ENCODE measurements at places on chromosomes 3 and 15.

DNA sequence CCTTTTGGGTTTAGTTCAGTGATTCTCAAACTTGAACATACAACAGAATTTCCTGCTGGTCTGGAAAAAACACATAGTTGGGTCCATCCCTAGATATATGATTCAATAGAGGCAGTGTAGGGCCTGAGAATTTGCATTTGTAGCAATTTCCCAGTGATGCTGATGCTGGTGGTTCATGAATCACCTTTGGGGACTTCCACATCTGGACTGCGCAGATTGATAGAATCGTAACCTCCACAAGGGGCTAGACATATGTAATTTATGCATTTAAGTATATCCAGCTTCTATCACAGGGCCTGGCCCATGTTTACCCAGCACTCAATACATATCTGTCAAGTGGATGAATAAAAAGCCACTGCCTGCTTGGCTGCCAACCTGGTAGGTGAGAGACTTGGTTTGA, 33.8 kb upstream of the SUCLG2 start:
- no peak for DNase-seq

GRCh38 chr3:55471084-55471483, 16.0 kb downstream of the WNT5A start:
- no peak for DNase-seq

- no peak for DNase-seq
These were observed 75.6 kb downstream of the UBP1 start for GRCh38 chr3:33364531-33365128.

DNA sequence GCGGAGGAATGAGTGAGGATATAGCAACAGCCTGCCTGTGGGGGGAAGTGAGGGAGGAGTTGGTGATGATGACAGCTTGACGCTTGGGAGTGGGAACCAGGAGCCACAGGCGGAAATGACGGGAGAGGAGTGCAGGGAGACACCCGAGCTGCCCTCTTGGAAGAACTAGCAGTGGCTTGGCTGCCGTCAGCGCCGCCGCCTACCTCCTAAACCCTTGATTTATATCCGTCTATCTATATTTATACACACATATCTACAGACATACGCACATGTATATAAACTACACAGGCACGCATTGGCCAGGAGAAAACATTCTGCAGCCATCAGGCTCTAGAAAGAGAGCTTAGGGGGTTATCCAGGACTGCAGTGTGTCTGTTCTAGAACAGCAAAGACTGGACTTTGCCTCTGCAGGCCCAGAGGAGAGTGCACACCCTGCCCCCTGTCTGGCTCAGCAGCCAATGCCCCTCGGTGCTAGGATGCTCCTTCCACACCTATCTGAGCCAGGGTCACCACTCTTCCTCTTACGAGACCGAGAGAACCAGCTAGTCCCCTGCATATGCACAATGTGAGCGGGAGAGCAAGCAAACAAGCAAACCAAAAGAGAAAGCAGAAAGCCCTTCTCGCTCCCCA, 45.3 kb upstream of the MAGEF1 start:
- DNase-seq: no peak

DNA sequence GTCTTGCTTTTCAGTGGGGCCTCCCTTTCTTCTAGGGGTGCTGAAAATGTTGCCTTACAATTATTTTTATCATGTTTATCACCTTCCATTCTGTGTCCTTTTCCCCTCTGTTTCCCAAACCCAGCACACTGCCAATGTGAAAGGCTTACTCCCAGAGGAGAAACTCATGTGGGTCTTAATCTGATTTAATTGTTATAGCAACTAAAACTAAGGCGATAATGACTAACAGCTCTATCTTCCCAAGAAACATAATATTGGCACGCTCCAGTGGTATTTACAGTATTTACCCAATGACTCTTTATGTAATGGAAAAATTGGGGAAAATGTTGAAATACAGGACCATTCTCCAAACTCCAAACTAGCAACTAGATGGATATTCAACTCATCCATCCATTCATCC, 58.4 kb downstream of the MESD start:
- no peak for DNase-seq

DNA sequence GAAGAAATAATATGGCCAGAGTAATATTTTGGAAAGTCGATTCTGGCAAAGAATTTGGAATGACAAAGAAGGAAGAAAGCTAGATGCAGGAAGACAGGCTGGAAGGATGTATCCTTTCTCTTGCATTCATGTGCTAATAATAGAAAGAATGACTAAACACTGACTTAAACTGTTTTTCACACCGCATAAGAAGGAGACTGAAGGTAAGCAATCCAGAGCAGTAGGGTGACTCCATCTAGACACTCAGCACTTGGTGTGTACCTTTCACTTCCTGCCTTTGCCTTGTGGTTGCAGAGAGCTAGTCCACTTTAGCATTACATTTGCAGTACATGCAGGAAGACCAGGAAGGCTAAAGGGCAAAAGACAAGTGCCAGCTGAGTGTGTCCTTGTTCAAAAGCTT, 234.6 kb downstream of the RBMS3 start:
- DNase-seq: no peak

GRCh38 chr3:192408007-192408646, 319.2 kb downstream of the FGF12 start:
- no peak for DNase-seq

DNA sequence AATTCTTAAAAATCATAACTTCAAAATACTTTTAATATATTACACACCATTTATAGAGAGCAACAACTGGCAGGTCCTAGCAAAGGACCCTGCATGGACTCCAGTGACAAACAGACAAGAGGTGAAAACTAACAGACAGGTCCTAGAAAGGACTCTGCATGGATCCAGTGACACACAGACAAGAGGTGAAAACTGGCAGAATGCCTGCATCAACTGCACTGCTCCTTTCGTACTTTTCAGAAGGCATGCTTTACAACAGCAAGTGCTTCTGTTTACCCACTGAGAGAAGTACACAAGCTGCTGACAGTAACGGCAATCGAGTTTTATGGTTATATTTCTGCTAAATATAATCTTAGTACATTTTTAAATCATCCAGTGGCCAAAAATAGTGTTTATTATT, 24.3 kb upstream of the GP5 start:
- DNase-seq: no peak

GRCh38 chr15:63023351-63023945, 19.1 kb upstream of the TPM1 start:
- no peak for DNase-seq

- DNase-seq: no peak
These were observed 831.7 kb upstream of the ARPP21 start for GRCh38 chr3:34807611-34808010.

DNA sequence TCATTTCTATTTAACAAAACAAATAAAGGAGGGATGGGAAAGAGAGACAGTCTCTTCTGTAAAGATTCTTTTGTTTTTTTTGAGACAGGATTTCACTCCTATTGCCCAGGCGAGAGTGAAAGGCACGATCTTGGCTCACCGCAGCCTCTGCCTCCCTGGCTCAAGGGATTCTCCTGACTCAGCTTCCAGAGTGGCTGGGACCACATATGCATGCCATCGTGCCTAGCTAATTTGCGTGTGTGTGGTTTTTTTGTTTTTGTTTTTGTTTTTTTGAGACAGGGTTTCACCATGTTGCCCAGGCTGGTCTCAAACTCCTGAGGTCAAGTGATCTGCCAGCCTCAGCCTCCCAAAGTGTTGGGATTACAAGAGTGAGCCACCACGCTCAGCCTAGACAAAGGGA, 23.3 kb downstream of the STAG1 start:
- DNase-seq: no peak

DNA sequence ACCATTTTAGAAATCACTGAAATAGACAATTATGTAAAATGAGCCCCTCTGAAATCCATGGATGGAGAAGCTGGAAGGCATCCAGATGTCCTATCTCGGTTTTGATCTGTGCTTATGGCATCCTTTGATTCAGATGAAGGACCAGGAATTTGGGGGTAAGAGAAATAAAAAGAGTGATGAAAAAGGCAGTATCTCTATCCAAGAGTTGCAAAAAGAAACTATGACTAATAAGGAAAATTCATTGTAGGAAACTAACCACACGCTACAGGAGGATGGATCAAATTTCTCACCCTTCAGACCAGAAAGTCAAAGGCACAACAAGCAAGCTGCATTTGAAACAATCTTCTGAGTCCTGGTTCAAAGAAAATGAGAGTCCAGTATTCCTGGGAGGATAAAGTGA, 34.8 kb downstream of the SRGAP3 start:
- no peak for DNase-seq

DNA sequence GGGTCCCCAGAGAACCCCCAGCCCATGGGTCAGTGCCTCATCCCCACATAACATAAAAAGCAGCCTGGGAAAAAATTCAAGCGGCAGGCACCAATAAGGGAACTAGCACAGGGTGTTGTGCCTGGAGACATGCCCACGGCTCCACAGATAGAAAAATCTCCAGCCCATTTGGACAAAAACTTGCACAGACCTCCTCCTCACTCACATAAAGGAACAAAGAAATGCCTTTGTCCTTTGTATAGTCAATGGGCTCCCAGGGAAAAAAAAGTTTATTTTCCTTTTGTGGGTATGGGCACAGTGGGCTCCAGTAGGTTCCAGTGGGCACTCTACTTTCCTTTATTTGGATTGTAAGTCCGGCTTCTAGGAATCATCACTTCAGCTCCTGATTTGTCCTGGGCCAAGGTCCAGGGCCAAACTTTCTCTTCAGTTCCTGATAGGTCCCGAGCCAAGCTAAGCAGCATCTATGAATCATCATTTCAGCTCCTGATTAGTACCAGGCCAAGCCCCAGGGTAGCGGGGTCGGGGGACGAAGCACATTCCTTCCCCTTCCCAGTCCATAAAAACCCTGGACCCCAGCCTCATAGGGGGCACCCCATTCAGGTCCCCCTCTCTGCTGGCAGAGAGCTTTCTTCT, 1.6 kb upstream of the DNAH12 start:
- no peak for DNase-seq

DNA sequence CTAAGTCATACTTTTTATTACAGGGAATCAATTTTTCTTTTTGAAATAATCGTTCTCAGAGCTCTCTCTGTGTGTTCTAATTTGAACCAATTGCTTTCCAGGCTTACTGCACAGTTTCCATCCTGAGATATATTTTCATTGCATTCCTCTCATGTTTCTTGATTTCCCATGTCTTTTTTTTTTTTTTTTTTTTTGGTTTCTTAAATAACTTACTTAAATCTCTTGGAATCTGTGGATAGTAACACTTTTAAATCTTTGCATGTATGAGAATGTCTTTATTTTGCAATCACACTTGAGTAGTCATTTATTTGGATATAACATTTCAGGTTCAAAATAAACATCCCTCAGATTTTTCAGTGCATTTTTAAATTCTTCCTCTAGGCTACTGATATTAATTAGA, 14.5 kb upstream of the ABTB1 start:
- DNase-seq: no peak

DNA sequence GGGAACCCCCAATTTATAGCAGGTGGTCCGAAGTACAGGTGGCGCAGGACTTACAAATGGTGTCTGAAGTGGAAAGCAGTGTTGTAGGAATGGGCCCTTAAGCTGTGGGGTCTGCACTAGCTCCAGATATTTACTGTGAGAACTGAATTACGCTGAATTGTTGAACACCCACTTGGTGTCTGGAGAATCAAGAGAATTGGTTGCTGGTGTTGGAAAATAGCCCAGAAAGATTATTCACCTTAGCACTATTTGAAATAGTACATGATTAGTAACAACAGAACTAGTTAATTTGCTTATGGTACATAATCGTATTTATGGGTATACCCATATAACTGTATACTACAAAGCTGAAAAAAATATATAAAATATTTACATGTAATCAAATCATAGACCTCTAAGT, 64.8 kb downstream of the ADAM10 start:
- no peak for DNase-seq

DNA sequence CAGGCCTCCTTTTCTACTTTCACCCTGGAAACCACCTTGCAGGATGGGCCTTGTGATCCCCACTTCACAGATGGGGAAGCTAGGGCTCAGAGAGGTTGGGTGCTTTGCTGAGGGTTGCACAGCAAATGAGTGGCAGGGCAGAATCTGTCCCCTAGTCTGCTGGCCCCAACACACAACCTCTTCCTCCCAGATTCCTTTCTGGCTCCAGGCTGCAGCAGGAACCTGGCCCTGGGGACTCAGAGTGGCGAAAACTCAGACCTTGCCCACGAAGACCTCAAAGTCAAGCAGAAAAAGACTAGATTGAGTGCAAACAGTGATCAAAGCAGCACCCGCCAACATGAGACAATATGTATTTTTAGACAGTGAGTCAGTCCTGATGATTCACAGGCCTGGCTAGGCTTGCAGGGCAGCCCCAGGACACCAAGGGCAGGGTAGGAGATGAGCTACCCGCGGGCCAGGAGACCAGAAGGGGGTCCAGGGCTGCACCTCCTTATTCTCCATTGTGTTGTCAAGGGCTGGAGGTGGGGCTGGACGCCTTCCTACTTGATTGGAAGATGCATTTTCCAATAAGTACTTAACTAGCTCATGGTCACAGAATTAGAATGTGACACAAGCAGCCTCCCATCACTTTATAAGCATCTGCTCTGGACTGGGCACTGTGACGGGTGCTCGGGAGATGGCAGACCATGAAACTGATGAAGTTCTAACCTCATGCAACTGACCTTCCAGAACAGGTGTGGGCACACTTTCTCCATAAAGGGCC, 23.9 kb downstream of the GOLGA6L2 start:
- no peak for DNase-seq

- DNase-seq: no peak
These were observed 402 bp downstream of the WWTR1 start for GRCh38 chr3:149657321-149657925.

All from NCI-H1930 (cell line).